Natural killer cell (primary cell): ENCODE measurements at places on chromosomes 2 and 18. TPM values are rescaled to one million over a fixed set of nuclear protein-coding genes. Genes with fewer than 3 reads are reported as not detected.

DNA sequence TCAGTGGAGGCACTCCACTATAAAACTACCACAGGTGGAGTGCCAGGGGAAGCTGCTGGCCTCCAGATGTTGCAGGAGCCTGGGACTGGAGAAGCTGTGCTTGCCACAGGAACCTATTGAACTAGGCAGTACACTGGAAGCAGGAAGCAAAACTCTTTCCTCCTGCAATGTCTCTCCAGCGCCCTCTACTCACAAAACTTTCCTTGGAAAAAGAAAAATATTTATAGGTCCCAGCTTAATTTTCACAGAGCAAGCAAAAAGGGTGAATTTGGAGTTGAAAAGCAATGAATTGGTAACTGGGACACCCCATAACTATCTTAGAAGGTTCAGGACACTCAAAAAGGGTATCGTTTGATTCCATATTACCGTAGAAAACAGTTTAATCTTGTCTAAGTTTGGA, 33.2 kb upstream of the REEP1 start:
- no peaks in the 10 kb centered on the region for H3K27me3 ChIP-seq
- DNase-seq, result no peak
- H3K4me1 ChIP-seq, result peaks cover 7% of the 10 kb centered on the region

GRCh38 chr2:16470936-16471490, 194.6 kb downstream of the CYRIA start:
- no peaks in the 10 kb centered on the region for H3K36me3 ChIP-seq
- no peaks in the 10 kb centered on the region for H3K27me3 ChIP-seq
- no peaks in the 10 kb centered on the region for H3K4me1 ChIP-seq
- no peak overlapping the region for H3K27ac ChIP-seq

DNA sequence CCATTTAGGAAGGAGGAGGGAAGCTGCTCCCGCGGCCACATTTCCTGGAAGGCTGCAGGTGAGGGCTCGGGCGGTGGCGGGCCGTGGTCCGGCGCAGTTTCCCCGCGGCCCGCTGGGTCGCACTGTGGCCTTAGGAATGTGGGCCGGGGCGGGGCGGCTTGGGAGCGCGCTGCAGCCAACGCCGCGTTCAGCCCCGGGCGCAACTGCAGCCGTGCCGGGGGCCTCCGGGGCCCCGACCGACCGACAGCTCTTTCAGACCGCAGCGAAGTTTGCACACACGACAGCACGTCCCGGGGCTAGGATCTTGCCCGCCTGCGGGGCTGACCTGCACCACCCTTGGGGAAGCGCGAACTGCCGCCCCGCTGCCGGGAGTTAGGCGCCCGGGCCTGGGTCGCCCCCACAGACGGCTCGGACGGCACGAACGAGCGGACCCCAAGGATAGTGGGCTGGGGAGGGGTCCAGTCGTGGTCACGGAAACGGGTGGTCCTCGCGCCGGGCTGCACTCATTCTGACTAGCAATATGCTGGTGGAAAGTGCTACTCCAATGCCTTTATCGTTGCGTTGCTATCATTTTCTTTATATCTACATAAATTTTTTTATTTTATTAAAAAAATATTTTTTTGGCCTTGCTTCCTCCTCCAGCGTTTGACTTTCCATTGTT, 69.9 kb upstream of the DLX2 start:
- no peaks in the 10 kb centered on the region for H3K36me3 ChIP-seq
- peaks cover 4% of the 10 kb centered on the region for H3K27me3 ChIP-seq
- H3K4me1 ChIP-seq, result peaks cover 5% of the 10 kb centered on the region
- H3K4me3 ChIP-seq, result peak overlapping the region; percentile 41
- H3K27ac ChIP-seq, result no peak overlapping the region

DNA sequence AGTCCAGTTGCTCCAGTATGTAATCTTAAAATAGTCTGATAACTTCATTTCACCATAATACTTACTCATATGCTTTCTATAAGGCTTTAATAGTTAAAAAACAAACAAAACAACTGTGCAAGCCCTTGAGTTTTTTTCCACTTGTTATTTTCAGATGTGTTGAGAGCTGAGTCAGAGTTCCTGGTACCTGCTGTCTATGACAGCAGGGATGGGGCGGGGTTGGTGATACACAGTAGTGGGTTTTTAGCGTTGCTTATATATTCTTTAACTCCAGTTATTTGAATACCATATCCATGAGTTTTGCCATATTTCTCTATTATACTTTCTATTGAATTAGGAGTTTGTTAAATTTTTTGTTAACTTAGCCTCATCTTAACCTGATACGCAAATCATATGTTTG, 5.0 kb downstream of the NAPG start:
- peaks cover 4% of the 10 kb centered on the region for H3K36me3 ChIP-seq
- peaks cover 16% of the 10 kb centered on the region for H3K4me1 ChIP-seq
- H3K4me3 ChIP-seq, result no peak overlapping the region
- H3K27ac ChIP-seq, result no peak overlapping the region
- no peak for DNase-seq

DNA sequence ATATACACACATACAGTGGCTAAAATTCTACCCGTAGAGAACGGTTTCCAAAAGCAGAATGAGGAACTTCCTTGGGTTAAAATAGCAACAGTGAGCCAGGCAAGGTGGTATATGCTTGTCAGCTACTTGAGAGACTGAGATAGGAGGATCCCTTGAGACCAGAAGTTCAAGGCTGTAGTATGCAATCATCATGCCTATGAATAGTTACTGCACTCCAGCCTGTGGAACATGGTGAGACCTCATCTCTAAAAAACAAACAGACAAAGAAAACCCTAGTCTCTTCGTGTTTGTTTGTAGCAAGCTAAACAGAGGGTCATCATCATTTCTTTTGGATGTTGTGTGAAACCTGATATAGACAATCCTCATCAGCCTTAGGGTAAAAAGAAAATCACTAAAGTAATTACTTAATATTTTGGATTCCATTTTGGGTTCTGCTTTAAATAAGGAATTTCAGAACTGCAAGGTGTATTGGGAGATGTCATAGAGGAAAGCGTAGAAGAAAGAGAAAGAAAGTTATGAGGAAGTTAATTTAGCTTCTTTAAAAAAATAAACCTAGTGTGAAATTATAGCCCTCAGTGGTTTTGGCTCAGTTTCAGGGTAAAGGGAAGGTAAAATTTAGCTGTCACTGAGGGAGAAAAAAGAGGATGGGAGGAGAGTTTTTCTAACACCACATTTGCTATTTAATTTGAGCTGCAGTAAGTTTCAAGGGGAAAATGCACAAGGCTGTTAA, 46.5 kb downstream of the PLEK start:
- no peak overlapping the region for H3K4me3 ChIP-seq
- H3K4me1 ChIP-seq, result peaks cover 24% of the 10 kb centered on the region
- H3K27me3 ChIP-seq, result no peaks in the 10 kb centered on the region
- H3K27ac ChIP-seq, result peak overlapping the region; percentile 58
- peak; percentile 26 for DNase-seq
- no peaks in the 10 kb centered on the region for H3K36me3 ChIP-seq

DNA sequence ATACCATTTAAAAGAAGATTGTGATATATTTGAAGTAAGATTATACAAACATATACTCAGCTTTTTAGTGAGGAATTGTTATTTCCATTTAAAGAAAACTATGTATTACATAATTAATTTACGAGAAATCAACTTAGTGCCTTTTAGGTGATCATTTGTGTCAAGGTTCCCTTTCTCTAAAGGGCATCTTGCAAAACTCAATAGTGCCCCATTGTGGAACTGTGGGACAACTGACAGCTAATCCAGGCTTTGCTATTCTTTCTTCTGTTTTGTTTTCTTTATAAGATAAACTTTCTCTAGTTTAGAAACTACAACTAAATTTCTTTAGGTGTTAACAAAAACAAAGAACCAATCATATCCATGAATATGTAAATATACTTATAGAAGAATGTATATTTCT, 24.3 kb upstream of the VIT start:
- H3K27me3 ChIP-seq, result no peaks in the 10 kb centered on the region
- no peak overlapping the region for H3K27ac ChIP-seq
- H3K4me3 ChIP-seq, result no peak overlapping the region
- no peak for DNase-seq

GRCh38 chr2:231785822-231786176, 446 bp upstream of the COPS7B start:
- H3K27me3 ChIP-seq, result no peaks in the 10 kb centered on the region
- H3K4me1 ChIP-seq, result peaks cover 19% of the 10 kb centered on the region
- DNase-seq, result no peak
- peaks cover 9% of the 10 kb centered on the region for H3K36me3 ChIP-seq

GRCh38 chr18:24427484-24427883, 1.0 kb downstream of the IMPACT start:
- no peak overlapping the region for H3K4me3 ChIP-seq
- peaks cover 2% of the 10 kb centered on the region for H3K36me3 ChIP-seq
- H3K27me3 ChIP-seq, result peaks cover 11% of the 10 kb centered on the region
- H3K27ac ChIP-seq, result no peak overlapping the region

DNA sequence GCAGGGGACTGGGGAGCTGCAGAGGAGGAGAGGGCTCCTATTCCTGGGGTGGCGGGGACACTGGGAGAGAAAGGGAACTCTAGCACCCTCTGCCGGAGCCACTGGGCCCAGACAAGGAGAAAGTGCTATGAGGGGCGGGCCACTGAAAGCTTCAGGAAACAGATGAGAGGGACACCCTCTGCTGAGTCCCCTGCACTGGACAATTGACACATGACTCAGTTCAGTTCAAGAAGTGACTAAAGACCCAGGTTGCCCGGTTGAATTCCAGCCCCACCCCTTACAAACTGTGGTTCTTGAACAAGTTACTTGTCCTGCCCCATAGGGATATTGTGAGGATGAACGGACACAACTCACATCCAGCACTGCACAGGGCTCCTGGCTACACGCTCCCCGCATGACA, 5.0 kb downstream of the RUFY4 start:
- peaks cover 2% of the 10 kb centered on the region for H3K4me1 ChIP-seq
- no peak for DNase-seq
- no peaks in the 10 kb centered on the region for H3K27me3 ChIP-seq
- no peak overlapping the region for H3K27ac ChIP-seq
- H3K4me3 ChIP-seq, result no peak overlapping the region

- no peaks in the 10 kb centered on the region for H3K36me3 ChIP-seq
- no peak overlapping the region for H3K4me3 ChIP-seq
- DNase-seq, result no peak
- no peak overlapping the region for H3K27ac ChIP-seq
- H3K4me1 ChIP-seq, result peaks cover 10% of the 10 kb centered on the region
- no peaks in the 10 kb centered on the region for H3K27me3 ChIP-seq
Measured at GRCh38 chr2:173997269-173997668, 32.1 kb upstream of the SP3 start.

DNA sequence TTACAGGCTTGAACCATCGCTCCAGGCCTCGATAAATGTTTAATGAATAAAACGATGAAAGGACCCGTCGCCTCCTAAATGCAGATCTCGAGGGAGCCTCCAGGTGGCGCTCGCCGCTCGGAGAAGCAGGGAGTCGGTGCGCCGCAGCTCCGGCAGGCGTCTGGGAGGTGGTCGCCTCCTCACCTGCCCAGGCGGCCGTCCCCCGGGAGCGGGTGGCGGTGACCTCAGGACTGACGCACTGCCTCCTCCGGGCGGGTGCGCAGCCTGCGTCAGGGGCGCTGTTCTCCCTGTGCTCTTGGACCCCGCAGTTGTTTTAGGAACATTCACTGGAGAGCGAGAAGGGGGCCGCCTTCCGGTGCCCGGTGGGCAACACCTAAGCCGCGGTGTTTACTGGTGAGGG, 38.6 kb upstream of the POLE4 start:
- H3K27me3 ChIP-seq, result no peaks in the 10 kb centered on the region
- no peak overlapping the region for H3K4me3 ChIP-seq
- DNase-seq, result peak; percentile 70
- no peaks in the 10 kb centered on the region for H3K36me3 ChIP-seq
- H3K4me1 ChIP-seq, result peaks cover 28% of the 10 kb centered on the region
- no peak overlapping the region for H3K27ac ChIP-seq

GRCh38 chr2:57758686-57759085, 287.9 kb upstream of the VRK2 start:
- no peak overlapping the region for H3K27ac ChIP-seq
- no peak overlapping the region for H3K4me3 ChIP-seq
- no peaks in the 10 kb centered on the region for H3K27me3 ChIP-seq
- no peak for DNase-seq

DNA sequence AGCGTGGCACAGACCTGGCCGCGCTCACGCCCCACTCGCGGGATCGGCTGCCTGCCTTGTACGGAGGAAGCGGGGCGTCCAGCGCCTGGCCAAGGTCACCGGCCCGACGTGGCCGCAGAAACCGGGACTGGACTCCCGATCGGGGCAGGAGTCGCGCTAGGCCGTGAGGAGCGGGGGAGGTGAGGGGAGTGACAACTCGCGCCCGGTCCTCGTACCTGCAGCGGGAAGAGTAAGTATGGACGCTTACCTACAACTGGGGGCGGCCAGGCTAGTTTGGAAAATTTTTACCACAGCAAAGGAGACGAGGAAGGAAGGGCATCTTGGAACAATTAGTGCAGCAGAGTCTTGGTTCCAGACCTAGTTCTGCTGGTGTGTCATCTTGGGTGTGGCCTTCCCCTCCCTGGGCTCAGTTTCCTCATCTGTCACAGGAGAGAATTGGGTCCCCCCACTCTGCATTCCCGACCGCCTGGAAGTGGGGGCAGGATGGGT, 693 bp downstream of the UBE2F start:
- H3K4me1 ChIP-seq, result peaks cover 46% of the 10 kb centered on the region
- peak; percentile 41 for DNase-seq
- peak overlapping the region; percentile 47 for H3K27ac ChIP-seq
- no peaks in the 10 kb centered on the region for H3K27me3 ChIP-seq

SCN7A gene
- total RNA-seq, result not detected

OLA1 gene
- total RNA-seq, result 42.3 TPM

UGT1A9 gene
- not detected for total RNA-seq

HAAO gene
- total RNA-seq, result 0.68 TPM

AP1S3 gene
- total RNA-seq, result 5.2 TPM

ACVR1C gene
- 0.05 TPM for total RNA-seq
